Inflammatory macrophage (primary cell): ENCODE measurements at places on chromosomes 11 and 22.

DNA sequence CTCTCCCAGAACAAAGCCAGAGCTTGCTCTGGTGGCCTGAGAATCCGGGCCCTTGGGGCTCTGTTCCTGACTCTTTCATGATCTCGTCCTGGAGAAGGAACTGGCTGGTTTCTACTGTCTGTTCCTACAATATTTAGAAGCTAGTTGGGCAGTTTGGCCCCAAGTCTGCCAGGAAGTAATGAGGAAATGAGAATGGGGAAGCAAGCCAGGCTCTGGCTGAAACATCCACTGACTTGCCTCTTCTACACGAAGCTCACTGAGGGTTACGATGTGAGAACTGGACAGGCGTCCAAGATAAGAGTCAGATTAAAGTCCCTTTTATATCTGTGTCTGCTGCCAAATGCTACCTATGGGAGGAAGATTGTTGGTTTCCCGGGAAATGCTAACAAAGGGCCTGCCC is 110.0 kb upstream of the KIRREL3 start:
- DNase-seq, result peak; percentile 6

- no peak for DNase-seq
These were observed 62.7 kb downstream of the SPECC1L start for GRCh38 chr22:24333301-24333700.

GRCh38 chr11:46331282-46331984 is 15.8 kb upstream of the DGKZ start:
- no peak for DNase-seq

- no peak for DNase-seq
These were observed 2.1 kb downstream of the SH3BP1 start for GRCh38 chr22:37641561-37641949.

- no peak for DNase-seq
These were observed 60.8 kb downstream of the SOX6 start for GRCh38 chr11:16295592-16295991.

GRCh38 chr11:13679768-13680167 is 11.3 kb downstream of the FAR1 start:
- DNase-seq, result no peak

- DNase-seq, result no peak
These were observed 604.9 kb downstream of the BUD13 start for GRCh38 chr11:116167706-116168458.

DNA sequence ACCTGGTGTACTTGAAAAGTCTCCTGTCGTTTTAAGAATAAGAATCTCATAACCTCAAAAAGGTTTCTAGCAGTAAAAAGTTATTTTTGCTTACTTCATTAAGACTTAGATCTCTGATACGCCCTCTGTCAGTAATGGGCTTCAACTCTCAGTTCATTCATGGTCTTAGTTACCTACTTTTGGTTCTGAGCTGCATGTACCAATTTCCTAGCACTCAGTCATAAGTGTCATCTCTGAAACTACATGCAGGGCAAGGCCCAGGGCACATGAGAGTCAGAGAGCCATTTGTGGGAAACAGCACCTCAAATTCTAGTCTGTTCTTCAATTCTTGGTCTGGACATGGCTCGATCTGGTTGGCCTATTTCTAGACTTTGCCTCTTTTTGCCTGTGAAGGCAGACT is 838.4 kb downstream of the FAM181B start:
- DNase-seq, result no peak

GRCh38 chr11:70024036-70024772 is 53.9 kb upstream of the ANO1 start:
- no peak for DNase-seq

DNA sequence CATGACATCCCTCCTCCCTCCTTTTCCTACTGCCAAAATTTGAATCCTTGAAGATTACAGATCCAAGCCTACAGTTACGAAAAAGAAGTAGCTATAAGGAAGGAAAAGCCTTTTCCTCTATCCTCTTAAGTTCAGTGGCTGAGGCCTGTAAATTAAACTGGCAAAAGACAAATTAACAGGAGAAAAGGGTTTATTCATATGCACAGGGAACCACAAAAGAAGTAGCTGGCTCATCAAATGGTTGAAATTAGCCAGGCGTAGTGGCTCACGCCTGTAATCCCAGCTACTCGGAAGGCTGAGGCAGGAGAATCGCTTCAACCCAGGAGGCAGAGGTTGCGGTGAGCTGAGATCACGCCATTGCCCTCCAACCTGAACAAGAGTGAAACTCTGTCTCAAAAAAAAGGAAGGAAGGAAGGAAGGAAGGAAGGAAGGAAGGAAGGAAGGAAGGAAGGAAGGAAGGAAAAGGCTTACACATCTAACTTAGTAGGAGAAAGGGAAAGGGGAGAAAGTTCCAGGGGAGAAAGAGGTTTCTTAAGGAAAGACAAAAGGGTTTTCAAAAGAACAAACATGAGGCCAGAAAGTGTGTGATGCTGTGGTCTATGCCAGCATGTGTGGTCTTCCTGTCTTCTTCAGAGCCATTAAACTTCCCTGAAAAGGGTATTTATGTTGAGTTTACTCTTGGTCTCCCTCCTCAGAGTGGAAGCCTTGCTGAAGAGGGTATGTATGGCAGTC is 5.1 kb upstream of the SMPD1 start:
- DNase-seq, result no peak

GRCh38 chr11:125253795-125254525 is 89.4 kb downstream of the PKNOX2 start:
- DNase-seq, result no peak

- DNase-seq, result peak; percentile 12
These were observed 24.1 kb downstream of the ZBTB16 start for GRCh38 chr11:114083391-114084252.

- DNase-seq, result no peak
These were observed 32.8 kb downstream of the PARVA start for GRCh38 chr11:12410006-12410728.

- no peak for DNase-seq
These were observed 10.8 kb downstream of the PANX1 start for GRCh38 chr11:94139416-94139815.

DNA sequence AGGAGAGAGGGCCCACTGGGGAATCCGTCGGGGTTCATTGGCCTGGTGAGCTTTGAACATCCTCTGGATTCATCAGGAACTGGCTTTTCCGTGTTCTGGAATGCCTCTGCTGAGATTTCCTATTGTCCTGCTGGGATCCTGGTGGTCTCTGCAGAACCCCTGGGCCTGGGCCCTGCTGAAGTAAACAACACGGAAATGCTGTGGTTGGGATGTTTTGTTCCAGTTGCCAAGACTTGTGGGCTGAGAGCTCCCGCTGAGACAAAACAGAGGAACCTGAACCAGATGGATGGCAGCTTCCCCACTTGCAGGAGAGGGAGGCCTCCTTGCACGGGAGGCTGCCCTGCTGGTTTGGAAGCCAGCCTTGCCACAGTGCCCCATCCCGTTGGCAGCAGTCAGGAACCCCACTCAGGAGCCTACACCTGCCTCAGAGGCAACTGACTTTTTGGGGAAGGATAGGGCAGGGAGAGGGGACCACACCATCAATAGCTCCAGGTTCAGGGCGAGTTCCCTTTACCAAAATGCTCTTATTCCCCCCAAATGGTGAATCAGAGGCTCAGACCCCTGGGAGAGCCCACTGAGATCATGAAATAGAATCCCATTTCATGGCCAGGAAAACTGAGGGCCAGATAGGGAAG is 60.7 kb downstream of the LRRC32 start:
- no peak for DNase-seq

GRCh38 chr22:49132009-49132408 is 695.7 kb downstream of the BRD1 start:
- no peak for DNase-seq

GRCh38 chr22:46011627-46012181 is 34.7 kb upstream of the WNT7B start:
- no peak for DNase-seq

- DNase-seq, result peak; percentile 51
These were observed 36.0 kb upstream of the CSNK1E start for GRCh38 chr22:38353142-38353629.

- peak; percentile 2 for DNase-seq
These were observed 869 bp downstream of the ZC3H7B start for GRCh38 chr22:41302021-41302767.

DNA sequence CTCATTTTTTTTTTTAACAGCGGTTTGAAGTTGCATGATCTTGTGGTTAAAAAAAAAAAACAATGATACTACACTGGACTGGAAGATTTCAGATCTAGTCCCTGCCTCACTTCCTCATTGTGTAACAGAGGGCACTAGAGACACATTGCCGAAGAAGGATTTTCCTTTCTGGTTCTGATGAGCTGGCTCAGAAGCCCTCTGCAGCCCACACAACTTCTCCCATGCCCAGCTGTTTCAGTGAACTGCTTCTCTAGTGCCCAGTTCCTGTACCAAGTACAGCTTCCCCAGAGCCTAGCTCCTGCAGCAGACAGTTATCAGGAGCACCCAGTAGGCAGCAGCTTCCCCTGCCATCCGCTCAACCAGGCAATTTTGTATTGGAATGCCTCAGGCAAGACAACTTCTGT is 29.5 kb upstream of the ANO5 start:
- DNase-seq, result peak; percentile 97

DNA sequence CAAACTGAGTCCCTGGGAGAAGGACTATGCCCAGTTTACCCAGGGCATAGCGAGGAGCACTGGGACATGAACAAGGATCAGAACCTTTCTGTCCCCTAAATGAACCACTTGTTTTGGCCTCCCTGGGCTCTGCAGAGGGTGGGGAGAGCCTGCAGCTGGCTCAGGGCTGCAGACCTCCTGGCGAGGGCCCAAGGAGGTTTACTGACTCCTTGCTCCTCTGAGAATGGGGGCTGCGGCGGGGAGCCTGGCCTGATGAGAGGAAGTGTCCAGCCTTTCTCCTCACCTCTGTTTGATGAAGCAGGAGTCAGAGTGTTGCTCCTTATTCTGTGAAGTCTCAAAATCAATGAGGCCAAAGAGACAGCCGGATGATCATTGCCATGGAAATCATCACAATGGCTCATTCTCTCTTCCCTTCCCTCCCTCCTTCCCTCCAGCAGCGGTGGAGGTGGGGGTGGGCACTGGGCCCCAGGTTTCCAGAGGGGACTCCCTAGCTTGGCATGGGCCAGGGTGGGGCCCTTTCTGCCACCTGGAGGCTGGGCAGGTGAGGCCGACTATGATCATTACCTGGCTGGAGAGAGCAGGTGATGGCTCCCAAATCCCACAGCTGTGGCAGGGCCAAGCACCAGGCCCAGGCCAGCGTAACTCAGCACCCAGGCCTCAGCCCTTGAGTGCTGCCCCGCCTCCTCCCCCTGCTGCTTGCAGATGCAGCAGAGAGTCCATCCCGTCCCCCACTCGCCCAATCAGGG is 169.7 kb downstream of the CEP164 start:
- DNase-seq, result no peak

GRCh38 chr22:40764763-40765441 is 54.2 kb downstream of the SLC25A17 start:
- peak; percentile 68 for DNase-seq

DNA sequence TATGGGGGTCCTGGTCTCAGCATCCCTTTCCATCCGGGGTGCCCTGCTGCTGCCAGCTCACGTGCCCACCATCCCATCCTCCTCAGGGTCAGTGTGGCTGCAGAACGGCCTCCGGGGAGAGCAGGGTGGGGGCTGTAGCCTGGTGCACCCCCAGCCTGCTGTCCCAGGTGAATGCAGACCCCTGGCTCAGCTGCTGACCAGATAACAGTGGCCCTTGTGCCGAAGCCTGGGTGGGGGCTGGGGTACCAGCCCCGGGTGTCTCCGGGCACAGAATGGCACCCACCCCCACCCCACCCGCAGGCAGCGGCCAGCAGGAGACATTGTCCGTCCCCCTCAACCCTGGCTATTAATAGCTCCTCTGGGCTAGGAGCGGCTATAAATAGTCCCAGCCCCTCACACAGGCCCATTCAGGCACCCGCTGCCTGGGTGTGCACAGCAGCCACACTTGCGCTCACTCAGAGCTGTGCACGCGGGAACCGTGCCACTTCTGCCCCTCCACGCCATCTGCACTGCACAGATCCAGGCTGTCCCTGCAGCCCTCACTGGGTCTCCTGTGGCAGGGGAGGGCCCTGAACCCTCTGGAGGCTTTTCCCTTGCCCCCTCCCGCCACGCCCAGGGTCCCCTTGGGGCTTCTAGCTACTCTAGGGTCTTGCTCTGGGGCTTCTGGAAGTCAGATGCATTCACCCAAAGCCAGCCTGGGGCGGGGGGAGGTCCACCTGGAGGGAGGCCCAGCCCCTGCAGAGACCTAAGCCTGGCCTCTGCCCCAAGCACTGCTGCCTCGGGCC is 18.7 kb downstream of the CRELD2 start:
- no peak for DNase-seq

DNA sequence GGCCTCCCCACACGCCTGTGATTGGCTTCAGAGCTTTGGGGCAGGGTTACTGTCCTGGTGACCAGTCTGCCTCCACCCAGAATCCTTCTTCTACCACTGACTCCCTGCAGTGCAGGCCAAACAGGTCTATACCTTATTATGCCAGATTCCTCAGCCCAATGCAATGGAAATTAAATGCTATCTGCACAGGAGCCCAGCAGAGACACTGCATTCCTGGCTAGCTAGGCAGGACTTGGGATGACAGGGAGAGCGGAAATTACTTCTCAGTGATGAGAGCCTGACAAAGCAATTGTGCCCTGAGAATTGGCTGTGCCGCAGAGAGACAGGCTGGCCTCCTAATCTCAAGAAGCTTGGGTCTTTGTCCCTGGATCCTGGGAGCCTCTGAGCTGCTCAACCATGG is 143.8 kb upstream of the NCAM1 start:
- no peak for DNase-seq

DNA sequence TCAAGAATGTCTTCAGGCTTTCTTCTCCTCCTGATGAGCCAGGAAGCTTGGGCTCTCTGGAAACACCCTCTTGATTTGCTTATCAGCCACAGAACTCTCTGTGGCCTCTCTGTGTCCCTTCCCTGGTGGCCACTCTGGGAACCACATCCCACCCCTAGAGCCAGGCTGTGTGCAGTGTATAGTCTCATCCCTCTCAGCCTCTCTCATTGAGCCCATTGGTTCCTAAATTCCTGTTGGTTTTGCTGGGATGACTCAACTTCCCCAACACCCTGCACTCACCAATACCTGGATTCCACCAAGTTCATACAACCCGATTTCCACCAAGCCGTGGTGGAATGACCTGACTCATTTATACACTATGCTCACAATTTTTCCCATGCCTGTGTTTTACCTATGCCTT is 5.2 kb downstream of the IRAG1 start:
- no peak for DNase-seq

DNA sequence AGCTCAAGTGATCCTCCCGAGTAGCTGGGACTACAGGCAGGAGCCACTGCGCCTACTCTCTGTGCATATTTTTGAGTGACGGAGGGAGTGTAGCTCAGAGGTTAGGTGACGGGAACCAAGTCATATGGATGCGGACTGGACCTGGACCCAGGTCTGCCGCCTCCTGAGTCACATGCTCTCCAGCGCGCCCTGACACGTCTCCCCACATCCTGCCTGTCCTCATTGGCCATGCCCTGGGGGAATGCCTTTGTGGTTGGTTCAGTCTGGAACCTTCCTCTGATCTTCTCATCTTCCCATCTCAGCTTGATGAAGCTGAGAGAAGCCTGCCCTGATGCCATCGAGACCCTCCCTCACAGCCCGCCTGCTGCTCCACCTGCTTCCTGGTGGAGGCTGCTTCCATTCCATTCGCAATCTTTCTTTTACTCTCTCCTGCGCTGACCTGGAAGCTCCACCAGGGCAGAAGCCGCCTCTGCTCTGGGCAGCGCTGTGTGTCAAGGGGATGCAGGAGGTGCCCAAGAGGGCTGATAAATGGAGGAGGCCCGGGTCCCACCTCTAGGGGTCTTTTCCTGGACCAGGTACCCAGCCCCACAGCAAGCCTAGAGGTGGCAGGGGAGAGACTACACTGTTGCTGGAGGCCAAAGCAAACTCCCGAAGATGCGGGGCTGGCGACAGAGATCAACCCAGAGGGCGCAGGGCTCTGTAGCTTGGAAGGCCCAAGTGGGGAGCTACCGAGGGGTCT is 13.9 kb upstream of the BAIAP2L2 start:
- DNase-seq, result no peak

- DNase-seq, result no peak
These were observed 8.4 kb downstream of the TSPAN32 start for GRCh38 chr11:2310073-2310785.

- no peak for DNase-seq
These were observed 5.7 kb downstream of the DRICH1 start for GRCh38 chr22:23626286-23626975.
